ENCODE measurements at places on chromosomes 16 and 17.

GRCh38 chr16:69930117-69930776 is 20.9 kb upstream of the CLEC18A start:
- peak; percentile 42 for DNase-seq

DNA sequence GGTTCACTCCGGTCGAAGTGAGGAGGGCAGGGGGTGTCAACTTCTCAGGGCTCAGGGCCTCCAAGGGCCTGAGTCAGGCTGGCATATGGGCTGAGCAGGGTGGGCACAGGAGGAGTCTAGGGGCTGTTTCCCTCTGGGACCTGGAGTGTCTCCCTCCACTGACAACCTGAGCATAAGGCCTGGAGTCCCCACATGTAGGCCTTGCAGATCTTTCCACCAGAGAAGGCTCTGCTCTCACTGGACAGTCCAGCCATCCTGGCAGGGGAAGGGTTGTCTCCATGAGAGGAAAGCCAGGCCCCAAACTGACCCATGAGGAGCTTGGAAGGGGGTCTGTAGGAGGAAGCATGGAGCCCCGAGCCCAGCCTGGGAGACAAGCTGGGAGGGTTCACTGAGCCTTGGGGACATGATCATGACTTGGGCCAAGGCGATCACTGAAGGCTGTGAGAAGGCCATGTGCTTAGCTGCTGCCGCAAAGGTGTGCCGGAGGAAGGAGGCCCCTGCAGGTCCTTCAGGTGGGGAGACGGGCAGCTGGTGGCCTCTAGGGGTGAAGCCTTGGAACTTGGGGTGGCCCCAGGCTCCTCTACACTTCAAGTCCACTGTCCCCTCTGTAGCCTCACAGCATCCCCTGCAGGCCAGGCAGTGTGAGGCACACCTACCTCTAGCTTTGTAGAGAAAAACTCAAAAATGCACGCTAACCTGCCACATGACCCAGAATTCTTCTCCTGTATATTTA is 9.9 kb downstream of the CMTM2 start:
- no peak for DNase-seq

DNA sequence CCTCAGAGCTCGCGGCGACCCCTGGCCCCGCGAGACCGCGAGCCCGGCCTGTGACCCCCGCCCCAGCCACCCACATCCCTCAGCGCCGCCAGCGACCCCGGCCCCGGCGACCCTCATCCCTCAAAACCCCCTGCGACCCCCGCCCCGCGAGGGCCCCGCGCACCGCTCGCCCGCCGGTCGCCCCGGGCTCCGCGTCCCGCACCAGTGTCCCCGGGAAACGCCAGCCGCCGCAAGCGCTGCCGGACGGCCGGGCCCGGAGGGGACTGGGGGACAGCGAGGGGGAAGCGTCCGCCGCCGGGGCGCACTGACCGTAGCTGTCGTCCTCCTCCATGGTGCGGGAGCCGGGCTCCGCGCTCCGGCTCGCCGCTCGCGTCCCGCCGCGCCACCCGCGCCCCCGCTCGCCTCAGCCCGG is at the start of gene CYTH1:
Gene CYTH1, minus strand, starts transcription at position 381 of the 412 bp plus-strand sequence. Its CDS starts 50 bp downstream, at position 331.
- no peak for DNase-seq

DNA sequence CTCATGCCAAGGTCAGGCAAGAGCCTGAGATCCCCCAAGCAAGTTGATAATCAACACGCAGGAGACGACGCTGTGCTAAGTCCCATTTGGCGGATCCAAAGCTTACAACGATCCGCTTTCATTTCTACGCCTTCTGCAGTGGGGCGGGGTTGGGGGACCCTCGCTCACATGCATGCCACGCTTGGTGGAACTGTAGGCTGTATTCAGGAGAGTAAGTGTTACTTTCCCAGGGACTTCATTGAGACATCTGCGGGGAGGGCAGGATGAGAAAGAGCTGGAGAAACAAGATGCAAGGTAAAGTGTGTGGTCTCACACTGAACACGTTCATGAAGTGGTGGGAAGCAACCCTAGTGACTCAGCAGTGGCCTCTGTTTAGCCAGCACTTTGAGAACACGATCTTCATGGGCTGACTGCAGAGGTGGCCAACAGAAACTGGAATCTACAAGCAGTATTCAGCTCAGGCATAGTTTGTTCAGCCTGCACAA is 100.5 kb downstream of the XYLT1 start:
- no peak for DNase-seq

DNA sequence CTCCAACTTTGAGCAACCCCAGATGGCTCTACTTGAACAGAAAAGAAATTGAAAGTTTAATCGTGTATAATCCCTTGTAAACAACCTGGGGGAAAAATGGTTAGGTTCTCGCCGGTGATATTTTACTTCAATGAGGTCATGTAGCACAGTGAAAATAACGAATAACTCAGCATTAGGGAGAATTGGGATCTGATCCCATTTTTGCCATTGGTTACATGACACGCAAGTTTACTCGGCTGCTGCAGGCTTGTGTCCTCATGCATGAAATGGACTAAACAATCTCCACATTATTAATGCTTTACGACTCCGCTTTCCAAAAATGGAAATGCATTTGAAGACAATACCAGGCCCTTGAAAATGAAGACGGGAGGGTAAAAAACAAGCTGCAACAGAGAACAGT is 45.5 kb upstream of the LRRC37A3 start:
- no peak for DNase-seq

DNA sequence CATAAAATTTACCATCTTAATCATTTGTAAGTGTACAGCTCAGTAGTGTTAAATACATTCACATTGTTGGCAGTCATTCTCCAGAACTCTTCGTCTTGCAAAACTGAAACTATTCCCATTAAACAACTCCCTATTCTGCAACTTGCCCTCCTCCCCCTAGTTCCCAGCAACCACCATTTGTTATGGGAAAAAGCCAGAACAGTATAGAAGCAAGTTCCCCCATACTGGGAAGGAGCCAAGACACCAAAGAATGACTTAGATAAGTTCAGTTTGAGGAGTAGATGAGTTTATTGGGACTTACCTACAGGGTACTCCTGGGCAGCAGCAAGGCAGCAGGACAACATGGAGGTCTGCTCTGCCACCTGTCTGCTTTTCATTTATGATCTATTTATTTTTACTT is 39.3 kb upstream of the TEKT1 start:
- DNase-seq: no peak

GRCh38 chr17:73317513-73318426 is 6.0 kb upstream of the CDC42EP4 start:
- DNase-seq: no peak

- DNase-seq: no peak
Measured at GRCh38 chr16:74111456-74111982, 185.1 kb upstream of the PSMD7 start.

DNA sequence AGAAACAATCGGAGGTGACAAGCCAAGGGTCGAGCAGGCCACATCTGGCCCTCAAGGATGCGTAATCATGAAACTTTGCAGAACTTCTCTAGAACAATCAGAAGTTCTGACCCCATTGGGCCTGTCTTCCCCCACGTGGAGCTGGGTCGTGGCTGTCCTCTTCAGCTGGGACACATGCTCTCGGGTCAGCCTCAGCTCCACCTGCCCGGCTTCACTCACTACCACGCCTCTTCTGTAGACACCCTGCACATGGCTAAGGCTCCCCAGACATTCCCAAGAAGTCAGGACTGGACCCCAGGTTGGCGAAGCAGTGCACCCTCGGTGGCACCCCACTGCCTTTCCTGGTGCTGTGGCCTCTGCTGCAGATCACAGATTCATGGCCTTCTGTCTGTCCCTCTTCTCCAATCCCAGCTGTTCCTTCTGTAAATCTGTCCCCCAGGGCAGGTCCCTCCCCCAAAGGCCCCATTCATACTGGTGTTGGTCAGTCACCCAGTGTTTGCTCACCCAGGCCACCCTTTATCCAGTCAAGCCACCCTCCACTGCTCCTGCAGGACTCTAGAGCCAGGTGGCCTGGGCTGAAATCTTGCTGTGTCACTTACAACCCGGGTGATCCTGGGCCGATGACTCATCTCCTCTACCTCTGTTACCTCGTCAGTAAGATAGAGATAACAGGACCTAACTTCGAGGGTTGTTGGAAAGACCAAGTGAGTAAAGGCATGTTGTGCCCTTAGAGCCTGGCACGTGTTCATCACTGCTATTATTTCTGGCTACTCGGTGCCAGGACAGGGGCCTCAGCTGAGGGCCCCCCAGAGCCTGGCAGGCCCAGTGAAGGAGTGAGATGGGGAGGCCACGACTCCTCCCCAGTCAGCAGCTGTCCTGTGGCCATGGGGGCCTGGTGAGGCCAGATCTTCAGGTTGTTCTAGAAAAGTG is 1.4 kb upstream of the SLC5A11 start:
- no peak for DNase-seq

DNA sequence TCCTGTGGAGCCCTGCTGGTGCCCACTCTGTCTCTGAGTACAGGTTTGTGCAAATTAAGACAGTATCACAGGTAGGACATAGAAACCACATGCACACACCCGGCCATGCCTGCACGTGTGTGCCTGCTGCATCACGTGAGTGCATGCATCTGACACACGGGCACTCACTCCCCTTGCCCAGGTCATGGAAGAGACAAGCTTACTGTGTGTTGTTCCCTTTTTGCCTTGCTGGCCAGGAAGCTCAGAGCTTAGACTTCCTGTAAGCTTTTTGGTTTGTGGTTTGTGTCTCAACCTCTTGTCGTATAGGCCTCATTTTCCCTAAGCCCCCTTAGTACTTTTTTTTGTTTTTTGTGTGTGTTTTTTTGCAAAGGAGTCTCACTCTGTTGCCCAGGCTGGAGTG is 25.0 kb downstream of the ZNF469 start:
- DNase-seq: no peak

DNA sequence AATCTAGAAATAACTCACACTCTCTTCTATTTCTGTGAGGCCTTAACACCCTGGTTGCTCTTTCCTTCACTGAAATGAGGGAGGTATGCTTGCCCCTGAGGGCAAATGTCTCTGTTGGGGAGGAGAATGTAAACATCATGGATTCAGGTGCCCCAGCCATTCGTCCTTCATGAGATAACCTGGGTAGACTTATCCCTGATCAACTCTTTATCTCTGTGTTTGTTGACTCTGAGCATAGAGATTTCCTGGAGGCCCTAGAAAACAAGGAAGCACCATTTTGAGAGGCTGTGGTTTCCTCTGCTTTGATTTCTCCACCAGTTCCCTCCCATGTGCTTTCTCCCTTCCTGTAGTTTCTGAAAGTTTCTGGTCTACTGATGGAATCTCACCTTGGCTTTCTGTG is 77.3 kb downstream of the PHKB start:
- no peak for DNase-seq

DNA sequence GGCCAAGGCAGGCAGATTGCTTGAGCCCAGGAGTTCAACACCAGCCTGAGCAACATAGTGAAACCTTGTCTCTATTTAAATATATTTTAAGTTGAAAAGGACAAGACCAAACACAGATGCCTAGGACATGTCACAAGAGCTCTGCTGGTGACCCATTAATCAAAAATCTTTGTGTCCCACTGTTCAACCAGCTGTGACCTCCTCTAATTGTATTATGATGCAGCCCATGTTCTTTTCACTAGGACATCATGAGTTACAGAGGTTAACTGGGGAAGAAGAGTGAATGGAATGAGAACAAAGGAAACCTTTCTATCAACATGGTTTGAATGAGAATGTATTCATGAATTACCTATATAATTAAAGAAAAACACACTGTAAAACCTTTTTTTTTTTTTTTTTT is 7.0 kb downstream of the EFTUD2 start:
- no peak for DNase-seq

- DNase-seq: no peak
Measured at GRCh38 chr17:30326809-30327208, 7.0 kb downstream of the TMIGD1 start.

GRCh38 chr17:37123386-37123785 is 174.6 kb downstream of the AATF start:
- no peak for DNase-seq

DNA sequence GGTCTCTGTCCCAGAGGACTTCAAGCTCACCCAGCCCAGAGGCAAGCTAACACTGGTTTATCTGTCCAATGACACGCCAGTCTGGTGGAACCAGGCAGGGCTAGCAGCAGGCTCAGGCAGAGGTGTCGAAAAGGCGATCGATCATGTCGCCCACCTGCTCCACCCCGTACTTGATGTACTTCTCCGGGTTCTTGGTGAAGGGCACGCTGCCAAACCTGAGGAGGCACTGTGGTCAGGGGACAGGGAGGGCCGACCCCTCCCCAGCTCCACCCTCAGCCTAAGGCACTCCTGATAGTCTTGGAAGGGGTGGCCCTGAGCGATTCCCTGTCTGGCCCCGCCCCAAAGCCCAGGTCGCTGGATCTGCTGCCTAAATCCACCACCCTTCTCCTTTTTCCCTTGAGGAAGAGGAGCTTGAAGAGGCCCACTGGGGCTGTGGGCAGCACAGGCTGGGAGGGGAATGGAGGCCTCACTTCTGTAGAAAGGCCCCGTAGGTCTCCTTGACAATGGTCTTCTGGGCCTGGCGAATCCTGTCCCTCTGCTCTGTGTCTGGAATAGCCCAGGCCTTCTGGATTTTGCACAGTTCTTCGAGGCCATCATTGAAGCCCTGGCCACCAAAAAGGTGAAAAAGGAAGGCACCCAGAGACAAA is 4.7 kb downstream of the ZACN start:
- DNase-seq: no peak

- no peak for DNase-seq
Measured at GRCh38 chr17:78019367-78019975, 61.0 kb downstream of the TNRC6C start.

GRCh38 chr16:57348327-57348726 is 10.3 kb upstream of the CCL22 start:
- no peak for DNase-seq

- DNase-seq: no peak
Measured at GRCh38 chr17:62024866-62025265, 40.2 kb downstream of the MED13 start.

DNA sequence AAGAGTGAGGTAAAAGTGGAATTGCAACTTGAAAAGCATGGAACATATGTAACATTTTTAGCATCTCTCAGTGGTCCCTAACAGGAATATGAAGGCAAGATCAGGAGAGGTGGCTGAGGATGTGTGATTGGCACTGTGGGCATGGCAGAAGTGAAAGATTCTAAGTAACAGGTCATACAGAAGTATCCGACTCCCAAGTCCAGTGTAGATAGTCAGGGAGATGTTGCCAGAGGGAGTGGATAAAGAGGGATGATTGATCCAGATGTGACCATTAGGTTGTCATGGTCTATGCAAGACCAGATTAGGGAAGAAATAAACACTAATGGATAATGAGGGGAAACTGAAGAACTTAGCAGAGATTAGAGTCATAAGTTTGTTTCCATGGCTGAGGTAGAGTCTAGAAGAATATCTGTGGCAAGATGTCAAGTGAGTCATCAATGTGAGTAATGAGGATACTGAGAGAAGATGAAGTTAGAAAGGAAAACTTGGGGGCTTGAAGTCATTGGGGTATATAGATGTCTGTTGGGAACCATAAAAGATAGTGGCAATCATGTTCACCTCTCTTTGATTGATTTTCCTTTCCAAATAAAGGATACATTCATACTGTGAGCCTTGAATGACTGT is 23.9 kb upstream of the CAPNS2 start:
- no peak for DNase-seq

- DNase-seq: no peak
Measured at GRCh38 chr17:34883106-34884000, 77.9 kb downstream of the CCT6B start.

Measured in progenitor cell of endocrine pancreas (in vitro differentiated cells).